Muscle of back (tissue), 13 donors: ENCODE measurements at places on chromosomes 3 and 15. TPM values are rescaled to one million over a fixed set of nuclear protein-coding genes. Genes with fewer than 3 reads are reported as not detected.

Gene DPPA4
- polyA plus RNA-seq = 2.4 TPM

Gene SPINK8
- not detected for polyA plus RNA-seq

Gene SLC49A4
- polyA plus RNA-seq = 5.4 TPM

Gene CAMP
- 0.94 TPM for polyA plus RNA-seq

Gene GPR62
- polyA plus RNA-seq = 0.52 TPM

Gene MAP6D1
- 18.4 TPM for polyA plus RNA-seq

Gene ROBO2
- 3.3 TPM for polyA plus RNA-seq

Gene POPDC2
- 22.3 TPM for polyA plus RNA-seq

Gene C3orf20
- 0.19 TPM for polyA plus RNA-seq

Gene GOLGA8G
- not detected for polyA plus RNA-seq

Gene TTLL13
- not detected for polyA plus RNA-seq

Gene EFCAB12
- 0.08 TPM for polyA plus RNA-seq

Gene LTF
- polyA plus RNA-seq = 1.7 TPM

Gene PLSCR5
- not detected for polyA plus RNA-seq

Gene ARL8B
- 46.8 TPM for polyA plus RNA-seq

Gene ISL2
- polyA plus RNA-seq = not detected

Gene ATP8B4
- 2.7 TPM for polyA plus RNA-seq

Gene FSD2
- polyA plus RNA-seq = 61.7 TPM

Gene CCDC13
- 0.32 TPM for polyA plus RNA-seq

GRCh38 chr15:99250001-99250400 is 620 bp upstream of the TTC23 start:
- DNase-seq = no peak

DNA sequence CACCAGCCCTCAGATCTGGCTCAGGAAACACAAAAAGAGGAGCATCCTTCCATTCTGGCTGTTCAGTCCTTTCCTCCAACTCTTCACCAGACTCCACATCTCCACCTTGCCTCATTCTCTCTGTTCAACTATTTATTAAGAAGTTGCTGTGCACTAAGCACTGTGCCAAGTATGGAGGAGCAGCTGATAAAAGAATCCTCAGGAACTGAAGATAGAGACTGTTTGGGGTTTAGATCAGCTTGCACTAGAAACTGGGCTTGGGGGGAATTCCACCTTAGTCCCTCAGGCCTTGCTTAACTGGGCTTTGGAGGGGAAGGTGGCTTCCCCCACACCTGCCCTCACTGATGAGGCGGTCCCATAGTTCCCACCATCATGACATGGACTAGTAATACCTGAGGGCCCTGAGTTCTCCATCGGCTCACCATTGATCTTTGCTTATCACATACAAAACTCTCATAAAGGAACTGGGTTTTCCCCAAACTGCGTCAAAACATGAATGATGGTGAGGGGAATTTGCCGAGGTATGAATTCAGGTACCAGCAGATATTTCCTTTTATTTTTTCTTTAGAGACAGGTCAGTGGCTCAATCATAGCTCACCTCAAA is 1.7 kb upstream of the CCR8 start:
- no peak for DNase-seq

DNA sequence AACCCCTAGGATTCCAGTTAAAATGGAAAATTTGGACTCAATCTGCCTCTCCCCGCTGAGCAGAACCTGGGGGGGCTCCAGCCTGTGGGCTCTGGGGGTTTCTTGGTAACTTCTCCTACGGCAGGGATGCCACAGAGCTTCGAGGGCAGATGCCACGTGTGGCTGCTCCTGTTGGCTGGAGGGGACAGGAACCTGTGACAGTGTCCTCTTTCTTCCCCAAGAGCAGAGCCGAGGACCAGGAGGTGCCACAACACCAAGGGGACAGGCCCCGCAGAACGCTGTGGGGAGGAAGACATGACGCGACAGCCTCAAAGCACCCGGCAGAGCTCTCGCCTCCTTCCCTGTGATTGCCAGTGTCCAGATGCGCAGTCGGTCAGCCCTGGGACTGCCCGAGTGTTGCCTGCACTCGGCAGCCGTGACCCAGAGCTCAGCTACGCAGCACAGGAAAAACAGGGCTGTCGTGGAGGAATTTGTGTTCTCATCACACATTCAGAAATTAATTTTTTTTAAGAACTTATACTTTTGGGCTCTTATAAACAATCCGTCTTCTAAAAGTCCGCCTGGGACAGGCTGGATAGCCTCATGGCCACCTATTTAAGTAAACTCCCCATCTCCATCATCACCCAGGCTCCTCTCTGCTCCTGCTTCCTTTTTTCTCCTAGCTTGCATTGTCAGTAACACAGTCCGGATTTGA is 131.9 kb upstream of the MEF2A start:
- no peak for DNase-seq

DNA sequence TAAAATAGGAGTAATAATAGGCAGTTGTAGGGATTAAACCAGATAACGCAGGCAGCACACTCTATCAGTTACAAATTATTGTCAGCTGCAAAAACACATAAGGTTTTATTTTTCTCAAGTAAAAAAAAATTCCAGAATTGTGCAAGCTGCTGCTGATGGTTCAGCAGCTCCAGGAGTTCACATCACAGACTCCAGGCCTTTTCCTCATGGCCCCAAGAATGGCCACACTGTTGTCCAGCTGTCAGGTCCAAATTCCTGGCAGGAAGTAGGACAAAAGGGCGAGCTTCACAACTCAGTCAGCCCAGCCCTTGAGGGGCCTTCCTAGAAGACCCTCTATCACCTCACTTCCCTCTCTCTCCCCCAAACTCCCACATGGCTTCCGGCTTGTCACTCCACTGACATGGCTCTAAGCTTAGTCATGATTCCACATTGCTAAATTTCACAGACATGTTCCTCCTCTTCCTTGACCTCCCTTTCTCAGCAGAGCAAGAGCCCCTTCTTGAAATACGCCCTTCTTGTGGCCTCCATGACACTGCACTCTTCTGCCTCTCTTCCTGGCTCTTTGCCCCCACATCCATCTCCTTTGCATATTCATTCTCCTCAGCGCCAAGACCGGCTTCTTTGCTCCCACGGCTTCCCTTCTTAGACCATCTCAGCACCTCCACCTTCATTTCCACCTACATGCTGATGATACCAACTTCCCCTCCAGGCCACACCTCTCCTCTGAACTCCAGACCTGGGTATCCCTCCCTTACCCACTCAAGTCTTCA is 27.4 kb upstream of the FAM174B start:
- DNase-seq = peak; percentile 39

DNA sequence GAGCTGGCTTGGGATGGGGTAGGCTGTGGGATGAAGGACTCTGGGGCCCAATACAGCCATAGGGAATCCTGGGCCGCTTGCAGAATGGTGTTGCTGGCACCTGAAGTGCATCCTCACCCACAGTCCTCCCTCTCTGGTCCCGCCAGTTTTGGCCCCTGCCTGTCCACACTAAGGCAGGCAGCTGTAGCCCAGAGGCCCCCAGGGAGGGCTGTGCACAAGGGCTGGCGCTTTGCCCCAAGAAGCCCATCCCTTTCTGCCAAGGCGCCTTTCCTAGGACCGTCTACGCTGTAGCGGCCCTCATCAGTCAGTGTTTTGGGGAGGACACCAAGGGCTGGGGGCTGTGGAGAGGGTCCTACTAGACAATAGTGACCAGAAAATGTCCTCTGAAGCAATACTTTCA is 116.2 kb upstream of the ABHD17C start:
- DNase-seq = no peak

DNA sequence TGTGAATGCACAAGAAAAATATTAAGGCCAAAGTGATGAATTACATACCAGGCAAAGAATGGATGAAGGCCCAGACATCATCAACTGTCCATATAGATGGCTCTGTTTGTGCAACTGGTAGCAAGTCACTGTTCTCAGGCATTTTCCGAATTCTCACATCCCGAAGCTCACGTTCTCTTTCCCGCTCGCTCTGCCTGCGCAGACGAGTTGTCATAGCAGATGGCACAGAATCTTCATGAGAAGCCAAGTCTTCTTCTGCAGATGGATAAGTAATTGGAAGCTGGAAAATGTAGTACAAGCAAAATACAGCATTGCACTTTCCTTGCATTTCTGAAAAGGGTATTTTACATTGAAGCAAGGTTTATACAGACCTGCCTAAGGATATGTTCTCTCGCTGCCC is 64.6 kb downstream of the GPR160 start:
- no peak for DNase-seq

- DNase-seq = no peak
Measured at GRCh38 chr3:125478326-125478725, 41.7 kb downstream of the SNX4 start.

- DNase-seq = peak; percentile 74
Measured at GRCh38 chr3:125115640-125116039, 59.8 kb upstream of the HEG1 start.

GRCh38 chr3:14600075-14600474 is 51.5 kb upstream of the CCDC174 start:
- DNase-seq = no peak

GRCh38 chr3:145959457-145960088 is 201.4 kb downstream of the PLOD2 start:
- no peak for DNase-seq

GRCh38 chr3:97692831-97693230 is 71.7 kb upstream of the ARL6 start:
- no peak for DNase-seq

DNA sequence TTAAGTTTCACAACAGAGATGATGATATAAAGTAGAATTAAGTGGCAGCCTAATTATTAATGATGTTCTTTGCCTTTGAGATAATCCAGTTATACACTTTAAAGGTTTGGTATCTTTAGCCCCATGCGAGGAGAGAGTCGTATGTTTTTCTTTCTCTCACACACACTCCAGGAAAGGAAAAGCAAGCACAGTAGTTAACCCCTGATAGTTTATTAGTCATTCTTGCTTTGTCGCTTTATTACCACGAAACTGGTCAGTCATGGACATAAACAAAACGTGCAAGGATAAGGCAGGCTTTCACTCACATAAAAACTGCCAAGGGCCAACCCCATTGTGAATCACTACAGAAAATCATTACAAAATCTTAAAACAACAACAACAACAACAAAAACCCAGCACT is 866.9 kb downstream of the FHIT start:
- DNase-seq = no peak

DNA sequence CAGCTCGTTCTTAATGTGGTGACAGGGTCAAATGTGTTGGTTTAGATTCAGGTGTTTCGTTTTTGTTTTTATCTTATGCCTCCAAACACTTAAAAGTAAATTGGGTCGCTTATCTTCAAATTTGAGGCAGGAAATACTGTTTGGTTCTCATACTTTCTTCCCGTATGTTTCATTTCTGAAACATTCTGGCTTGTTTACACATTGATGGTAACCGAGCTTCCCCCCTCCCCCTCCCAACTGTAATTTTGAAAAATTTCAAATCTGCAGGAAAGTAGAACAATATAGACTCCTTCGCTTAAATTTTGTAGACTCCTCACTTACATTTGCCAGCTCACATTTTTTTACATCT is 64.9 kb downstream of the CMTM8 start:
- no peak for DNase-seq

GRCh38 chr15:59335207-59335786 is 37.4 kb downstream of the MYO1E start:
- DNase-seq = no peak

- no peak for DNase-seq
Measured at GRCh38 chr3:139326707-139327106, 17.1 kb upstream of the MRPS22 start.

- no peak for DNase-seq
Measured at GRCh38 chr15:43498990-43499389, 6.0 kb upstream of the TP53BP1 start.

DNA sequence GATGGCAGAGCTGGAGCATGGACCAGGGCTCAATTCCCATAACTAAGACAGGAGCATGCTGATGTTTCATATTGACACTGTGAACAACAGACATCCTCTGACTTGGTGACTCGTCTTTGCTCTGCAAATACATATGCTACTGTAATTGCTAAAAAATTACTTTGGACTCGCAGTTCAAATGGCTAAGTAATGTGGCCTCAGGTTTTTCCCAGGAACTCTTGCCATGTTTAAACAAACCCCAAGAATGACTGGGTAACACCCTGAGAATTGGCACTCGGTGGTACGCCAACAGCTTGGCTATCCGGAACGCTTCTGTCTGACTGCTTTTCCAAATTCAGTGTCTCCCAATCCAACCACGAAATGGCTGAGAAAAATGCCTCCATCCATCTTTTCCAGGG is 456.7 kb upstream of the THBS1 start:
- DNase-seq = no peak

DNA sequence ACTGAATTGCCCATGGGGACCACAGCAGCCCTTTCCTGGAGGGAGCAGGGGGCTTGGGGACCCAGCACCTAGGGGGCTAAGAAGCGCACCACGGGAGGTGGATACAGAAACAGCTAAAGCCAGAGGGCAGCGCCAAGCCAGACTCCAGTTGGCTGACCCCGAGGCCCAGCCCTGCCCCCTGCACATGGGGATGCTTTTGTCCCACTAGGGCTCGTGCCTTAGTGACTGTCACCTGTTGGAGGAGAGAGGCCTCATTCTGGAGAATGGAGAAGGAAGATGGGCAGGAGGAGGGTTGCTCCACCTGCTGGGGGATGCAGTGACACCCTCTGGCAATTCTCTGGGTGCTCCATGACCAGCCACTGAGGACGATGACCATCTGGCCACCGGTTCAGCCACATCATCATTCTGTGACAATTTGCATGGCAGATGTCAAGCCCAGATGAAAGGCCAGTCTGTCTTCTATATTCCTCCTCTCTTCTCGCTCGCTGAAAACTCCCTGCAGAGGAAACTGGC is 167.8 kb upstream of the TLE3 start:
- DNase-seq = no peak

- no peak for DNase-seq
Measured at GRCh38 chr3:144189044-144189443, 217.4 kb downstream of the DIPK2A start.

- DNase-seq = no peak
Measured at GRCh38 chr3:47536221-47536891, 22.8 kb upstream of the ELP6 start.

DNA sequence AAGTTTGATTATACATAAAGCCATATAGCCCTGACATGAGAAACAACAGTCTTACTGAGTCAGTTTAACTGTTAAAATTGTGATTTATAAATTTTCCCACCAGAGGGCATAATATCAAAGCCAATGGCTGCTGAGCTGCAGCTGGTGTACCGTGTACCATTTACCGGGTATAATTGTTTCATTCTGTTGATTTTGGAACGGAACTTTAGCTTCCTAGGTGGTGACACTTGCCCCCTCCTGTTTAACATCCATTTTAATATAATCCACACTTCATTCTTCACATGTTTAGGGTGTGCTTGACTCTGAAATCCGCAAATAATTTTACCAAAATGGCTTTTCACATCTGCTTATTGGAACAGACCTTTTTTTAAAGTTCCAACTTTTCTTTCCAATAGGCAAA is 72.8 kb downstream of the SLC9A9 start:
- no peak for DNase-seq

GRCh38 chr15:40081691-40082194 is 26.9 kb downstream of the BMF start:
- peak; percentile 92 for DNase-seq

DNA sequence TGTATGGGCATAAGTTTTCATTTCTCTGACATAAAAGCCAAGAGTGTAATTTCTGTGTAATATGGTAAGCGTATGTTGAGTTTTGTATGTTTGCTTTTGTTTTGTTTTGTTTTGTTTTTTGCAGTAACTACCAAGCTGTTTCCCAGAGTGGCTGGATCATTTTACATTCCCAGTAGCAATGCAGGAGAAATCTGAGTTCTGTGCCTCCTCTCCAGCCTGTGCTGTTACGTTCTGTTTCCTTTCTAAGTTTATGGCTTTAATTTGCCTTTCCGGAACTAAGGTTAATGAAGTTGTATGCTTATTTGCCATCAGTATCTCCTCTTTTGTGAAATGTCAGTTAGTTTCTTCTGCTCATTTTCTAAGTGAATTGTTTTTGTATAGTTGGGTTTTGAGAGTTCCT is 307.8 kb downstream of the GABRG3 start:
- peak; percentile 12 for DNase-seq

- DNase-seq = no peak
Measured at GRCh38 chr3:122013448-122013925, 8.6 kb downstream of the ILDR1 start.
